ENCODE measurements at places on chromosomes 7 and 10.

GRCh38 chr7:78134256-78134655, 335.7 kb downstream of the PHTF2 start:
- DNase-seq = no peak

DNA sequence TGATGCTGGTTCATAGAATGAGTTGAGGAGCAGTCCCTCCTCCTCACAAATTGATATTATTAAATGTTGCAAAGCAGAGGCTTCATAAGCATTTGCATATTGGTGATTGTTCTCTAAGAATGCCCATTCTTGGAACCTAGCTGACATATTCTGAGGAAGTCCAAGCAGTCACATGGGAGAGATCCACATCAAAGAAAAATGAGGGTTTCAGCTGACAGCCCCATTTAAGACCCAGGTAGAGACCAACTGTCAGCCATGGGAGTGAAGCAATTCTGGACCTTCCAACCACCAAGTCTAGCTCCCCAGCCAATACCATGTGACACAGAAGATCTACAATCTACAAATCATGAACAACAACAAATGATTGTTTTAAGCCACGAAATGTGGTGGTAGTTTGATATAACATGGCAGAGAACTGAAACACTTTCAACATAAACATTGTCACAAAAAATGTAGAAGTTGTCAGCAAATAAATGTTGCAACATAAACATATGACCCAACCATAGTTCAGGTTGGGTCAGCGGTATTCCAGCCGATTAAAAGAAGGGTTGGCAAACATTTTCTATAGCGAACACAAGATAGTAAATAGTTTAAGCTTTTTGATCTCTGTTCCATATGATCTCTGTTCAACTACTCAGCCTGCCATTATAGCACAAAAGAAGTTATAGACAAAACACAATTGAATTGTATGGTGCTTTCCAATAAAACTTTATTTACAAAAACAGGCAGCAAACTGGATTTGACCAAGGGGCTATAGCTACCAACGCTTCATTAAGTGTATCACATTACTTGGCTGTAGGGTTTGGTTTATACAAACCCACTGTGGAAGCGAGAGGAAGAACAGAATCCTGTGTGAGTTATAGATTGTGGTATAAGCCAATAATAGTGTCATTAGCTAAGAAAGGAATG, 41.4 kb upstream of the MPP7 start:
- DNase-seq = no peak

GRCh38 chr7:73338321-73338720, 10.4 kb downstream of the FKBP6 start:
- no peak for DNase-seq

DNA sequence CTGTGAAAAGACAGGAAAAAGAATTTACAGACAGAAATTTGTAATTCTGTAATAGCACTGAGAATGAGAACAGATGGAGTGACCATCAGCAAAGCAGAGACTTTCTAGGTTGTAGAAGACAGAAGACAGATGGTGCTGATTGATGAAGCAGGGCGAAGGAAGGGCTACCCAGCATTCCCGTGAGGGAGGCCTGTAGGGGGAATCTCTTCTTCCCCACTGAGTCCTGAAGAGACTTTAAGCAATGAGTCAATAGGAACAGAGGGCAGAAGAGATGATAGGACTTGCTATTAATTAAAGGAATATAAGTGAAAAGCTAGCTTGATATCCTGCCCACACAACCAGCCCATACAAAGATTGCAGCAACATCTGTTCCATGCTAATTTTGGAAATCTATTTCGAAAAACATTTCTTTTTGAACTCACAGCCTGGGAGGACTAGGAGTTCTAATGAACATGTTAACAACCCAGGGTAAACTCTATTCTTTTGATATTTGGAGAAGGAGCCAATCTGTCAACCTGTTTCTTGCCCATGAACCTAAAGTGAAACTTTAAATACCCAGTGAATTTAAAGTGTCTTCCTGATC, 44.1 kb downstream of the RALA start:
- DNase-seq = no peak

- no peak for DNase-seq
These were observed 4.4 kb downstream of the KEL start for GRCh38 chr7:142957723-142958122.

GRCh38 chr10:121065330-121065729, 214.2 kb downstream of the WDR11 start:
- no peak for DNase-seq

DNA sequence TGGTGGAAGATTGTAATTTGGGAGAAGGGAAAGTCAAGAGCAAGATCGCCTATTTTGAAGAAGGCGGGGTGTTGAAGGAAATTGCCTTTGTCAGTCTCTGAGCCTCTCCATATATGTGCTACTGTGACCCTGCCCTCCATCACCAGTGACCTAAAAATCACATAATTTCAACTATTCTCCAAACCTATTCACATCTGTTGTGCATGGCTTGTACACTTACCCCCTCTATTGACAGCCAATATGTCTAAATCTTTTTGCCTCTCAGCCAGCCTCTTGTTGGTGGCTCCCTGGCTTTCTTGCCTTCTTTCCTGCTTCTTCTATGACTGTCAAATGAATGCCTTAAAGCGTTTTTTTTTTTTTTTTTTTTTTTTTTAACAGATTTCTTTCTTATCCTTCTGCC, 295.6 kb downstream of the AUTS2 start:
- DNase-seq = no peak

DNA sequence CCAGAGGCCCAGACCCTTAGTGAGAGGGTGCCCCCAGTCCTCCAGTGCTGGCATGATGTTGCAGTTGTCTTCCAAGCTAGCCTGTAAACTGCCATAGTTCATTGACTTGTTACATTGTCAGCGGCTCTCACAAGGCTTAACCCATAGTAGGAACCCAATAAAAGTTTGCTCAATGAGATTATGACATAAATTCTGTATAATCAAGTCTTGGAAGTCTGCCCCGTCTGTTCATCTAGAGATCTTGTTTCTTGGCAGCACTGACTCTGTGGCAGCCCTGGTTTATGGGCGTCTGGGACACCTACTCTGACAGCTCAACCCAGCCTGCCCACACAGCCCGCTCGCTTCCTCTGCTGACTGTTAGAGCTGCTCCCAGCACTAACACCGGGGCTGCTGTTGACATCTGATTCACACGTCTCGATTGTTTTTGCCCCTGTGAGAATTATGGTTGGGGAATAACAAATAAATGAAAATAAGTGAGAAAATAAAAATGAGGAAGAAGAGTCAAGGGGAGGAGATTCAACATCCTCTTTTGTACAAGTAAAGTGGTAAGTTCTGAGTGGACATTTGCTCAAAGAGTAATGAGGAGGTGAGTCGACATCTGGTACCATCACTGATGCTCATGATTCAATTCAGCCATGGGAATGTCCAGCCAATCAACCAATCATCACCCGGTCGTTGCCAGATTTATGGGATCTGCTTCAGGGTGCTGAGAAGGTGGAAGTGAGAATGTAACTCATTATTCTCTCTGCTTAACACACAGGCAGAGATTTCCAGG, 160.8 kb downstream of the SPAG6 start:
- DNase-seq = no peak

- no peak for DNase-seq
These were observed 56.0 kb upstream of the SLC35G1 start for GRCh38 chr10:93837822-93838221.

GRCh38 chr10:21811245-21811585, 192.3 kb downstream of the DNAJC1 start:
- DNase-seq = no peak
